ENCODE measurements at places on chromosomes 1 and 21.

- no peak for DNase-seq
Measured at GRCh38 chr1:51794260-51794659, 84.3 kb downstream of the NRDC start.

GRCh38 chr21:17802572-17802971 lies 16.6 kb downstream of the C21orf91 start:
- no peak for DNase-seq

- DNase-seq, result no peak
Measured at GRCh38 chr21:25179116-25179515, 428.2 kb downstream of the MRPL39 start.

- DNase-seq, result no peak
Measured at GRCh38 chr1:100578201-100578600, 40.3 kb downstream of the GPR88 start.

GRCh38 chr1:235411489-235412486 lies 44.6 kb downstream of the TBCE start:
- DNase-seq, result no peak

GRCh38 chr1:9101510-9102146 lies 27.3 kb downstream of the GPR157 start:
- DNase-seq, result no peak

GRCh38 chr1:209420276-209420675 lies 163.2 kb upstream of the CAMK1G start:
- no peak for DNase-seq

- no peak for DNase-seq
Measured at GRCh38 chr1:56547977-56548376, 31.4 kb downstream of the PLPP3 start.

GRCh38 chr21:43277481-43278351 lies 108.9 kb downstream of the CRYAA start:
- DNase-seq, result no peak

GRCh38 chr1:84803604-84804003 lies 89.4 kb downstream of the LPAR3 start:
- no peak for DNase-seq

GRCh38 chr1:16258591-16259135 lies 21.7 kb upstream of the CPLANE2 start:
- no peak for DNase-seq

GRCh38 chr21:13368200-13368599 lies 241.4 kb upstream of the POTED start:
- no peak for DNase-seq

DNA sequence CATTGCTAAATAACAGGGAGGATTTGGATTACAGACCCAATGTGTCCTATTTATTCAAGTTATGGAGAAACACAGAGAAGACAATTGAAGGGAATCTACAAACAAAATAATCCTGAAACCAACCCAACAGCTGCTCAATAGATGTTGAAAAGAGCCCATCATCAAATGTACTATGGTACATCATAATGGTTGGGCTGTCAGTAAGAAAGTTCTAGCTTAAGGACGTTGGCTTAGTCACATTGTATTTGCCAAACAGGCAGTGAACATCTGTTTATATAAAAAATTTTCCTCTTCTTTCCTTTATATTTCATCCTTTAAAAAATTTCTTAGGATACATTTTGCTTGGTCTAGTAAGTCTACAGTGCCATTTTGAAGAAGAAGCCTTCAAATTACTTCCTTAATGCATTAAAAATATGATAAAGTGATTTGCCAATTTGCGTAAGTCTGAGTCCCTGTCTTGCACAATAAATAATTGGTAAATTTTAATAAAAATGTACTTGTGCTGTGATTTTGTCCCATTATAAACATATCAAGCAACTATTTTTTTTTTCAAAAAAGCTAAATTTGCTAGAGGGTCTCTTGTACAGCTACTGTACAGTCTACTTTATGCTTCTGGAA lies 14.4 kb downstream of the MAP3K7CL start:
- DNase-seq, result no peak

GRCh38 chr21:25626757-25627156 lies 12.3 kb upstream of the JAM2 start:
- DNase-seq, result no peak
